ENCODE measurements at places on chromosomes 12 and 14. TPM values are rescaled to one million over a fixed set of nuclear protein-coding genes. Genes with fewer than 3 reads are reported as not detected.

DNA sequence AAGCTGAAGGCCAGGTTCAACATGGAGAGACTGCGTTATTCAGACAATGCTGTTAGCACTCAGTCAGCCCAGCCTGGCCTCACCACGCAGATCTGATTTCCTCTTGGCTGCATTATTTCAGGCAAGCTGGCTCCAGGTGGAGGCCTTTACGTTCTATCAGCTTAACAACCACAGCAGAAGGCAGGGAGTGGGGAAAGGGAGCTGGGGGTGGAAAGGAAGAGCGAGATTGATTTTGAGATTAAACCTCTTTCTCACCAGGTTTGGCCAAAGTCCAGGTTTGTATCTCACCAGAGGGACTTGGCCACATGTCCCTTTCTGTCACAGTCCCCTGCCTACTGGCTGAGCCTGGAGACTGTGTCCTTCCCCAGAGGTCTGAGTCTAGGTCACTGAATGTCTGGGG is 543.7 kb upstream of the TMEM132C start:
- no peak for DNase-seq

DNA sequence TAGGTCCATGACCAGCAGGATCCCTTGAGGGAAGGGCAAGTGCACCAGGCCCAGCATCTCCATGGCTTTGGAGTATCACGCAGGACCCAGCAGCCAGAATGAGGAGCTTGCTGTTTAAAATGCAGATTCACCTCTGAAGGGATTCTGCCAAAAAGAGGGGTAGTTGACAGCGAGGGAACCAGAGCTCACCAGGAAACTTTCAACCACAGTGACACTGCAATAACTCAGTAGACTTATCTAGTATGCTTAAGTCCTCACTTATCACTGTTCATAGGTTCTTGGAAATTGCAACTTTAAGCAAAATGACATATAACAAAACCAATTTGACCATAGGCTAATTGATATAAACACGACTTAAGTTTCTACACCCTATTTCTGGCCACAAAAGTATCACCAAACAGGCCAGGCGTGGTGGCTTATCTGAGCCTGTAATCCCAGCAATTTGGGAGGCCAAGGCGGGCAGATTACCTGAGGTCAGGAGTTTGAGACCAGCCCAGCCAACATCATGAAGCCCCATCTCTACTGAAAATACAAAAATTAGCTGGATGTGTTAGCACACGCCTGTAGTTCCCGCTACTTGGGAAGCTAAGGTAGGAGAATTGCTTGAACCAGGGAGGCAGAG is 21.4 kb upstream of the CKAP4 start:
- DNase-seq: no peak

- no peak for DNase-seq
These were observed 915.3 kb downstream of the FSCB start for GRCh38 chr14:43591776-43592175.

DNA sequence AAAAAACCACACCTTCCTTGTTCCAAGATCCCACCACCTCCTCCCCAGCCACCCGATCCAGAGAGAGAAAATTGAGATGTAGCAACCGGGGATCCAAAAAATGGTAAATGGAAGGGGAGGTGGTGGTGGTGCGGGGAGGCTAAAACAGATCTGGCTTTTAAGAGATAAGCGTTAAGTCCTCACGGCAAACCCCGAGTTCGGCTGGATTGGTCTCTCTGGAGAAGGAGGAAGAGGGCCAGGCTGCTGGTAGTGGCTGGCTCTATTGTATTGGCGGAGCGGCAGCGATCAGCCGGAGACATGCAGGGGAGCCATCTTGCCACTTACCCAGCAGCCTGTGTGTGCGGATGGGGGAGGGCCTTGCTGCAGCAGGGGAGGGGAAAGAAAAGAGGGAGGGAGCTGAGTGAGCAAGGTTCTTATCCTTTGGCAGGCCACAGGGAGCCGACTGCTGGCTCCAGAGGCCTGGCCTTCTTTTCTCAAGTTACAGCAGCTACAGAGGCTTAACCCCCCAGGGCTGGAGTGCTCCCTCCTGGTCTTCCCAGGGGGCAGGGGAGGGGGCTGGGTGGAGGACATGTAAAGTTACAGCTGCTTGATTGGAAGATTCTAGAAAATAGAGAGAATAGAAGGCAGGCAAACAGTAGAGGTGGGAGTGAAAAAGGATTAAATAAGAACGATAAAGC is 14.1 kb upstream of the CDH24 start:
- peak; percentile 82 for DNase-seq

The CLEC2D gene
- 10.1 TPM for total RNA-seq

DNA sequence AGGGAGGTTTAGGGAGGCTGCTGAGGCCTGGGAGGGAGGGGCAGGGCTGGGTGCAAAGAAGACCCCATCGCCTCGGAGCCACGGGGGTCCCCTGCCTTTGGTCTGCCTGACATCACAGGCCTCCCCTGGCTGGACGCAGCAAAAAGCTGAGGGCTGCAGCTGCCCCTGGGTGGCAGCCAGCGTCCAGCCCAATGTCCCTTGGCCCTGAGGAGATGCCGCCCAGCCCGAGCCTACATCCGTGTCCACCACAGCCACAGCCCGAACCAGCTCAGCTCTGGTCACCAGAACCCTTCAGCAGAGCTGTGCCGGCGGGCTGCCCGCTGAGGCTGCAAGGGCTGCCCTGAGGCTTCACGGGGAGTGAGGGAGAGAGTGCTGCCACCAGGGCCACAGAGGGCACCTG is 1.9 kb downstream of the NUDT14 start:
- DNase-seq: no peak

DNA sequence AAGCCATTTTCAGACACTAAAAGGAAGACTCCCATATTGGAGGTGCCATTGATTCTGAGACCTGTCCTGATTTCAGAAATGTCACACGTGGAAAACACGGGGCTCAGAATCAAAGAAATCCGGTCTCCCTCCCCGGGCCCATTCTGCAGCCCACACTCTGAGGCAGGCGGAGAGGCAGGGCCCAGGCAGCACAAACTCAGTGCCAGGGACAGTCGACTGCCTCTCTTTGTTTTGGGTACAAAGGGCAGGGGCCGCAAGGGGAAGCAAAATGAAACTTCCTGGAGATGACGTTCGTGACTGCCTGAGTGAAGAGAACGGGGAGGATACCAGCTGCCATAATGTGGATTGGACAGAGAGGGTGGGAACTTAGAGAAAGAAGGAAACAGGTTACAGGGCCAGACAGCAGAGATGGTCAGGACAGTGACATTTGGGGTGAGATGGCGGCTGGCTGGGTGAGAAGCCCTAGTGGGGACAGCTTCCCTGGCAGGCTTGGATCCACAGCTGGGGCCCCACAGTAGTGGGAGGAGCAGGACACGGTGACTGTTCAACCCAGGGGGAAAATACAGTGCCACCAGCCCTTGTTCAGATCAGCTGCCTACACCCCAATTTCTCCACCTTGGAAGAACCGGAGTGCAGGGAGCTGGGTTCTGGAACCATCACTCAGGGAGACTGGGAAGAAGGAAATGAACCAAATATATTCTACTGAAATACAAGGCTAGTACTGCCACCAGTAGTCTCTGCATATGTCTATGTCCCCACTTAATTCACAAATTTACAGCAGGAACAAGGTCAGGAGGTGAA is 8.1 kb downstream of the GAPDH start:
- no peak for DNase-seq

- DNase-seq: no peak
These were observed 245.0 kb downstream of the NUBPL start for GRCh38 chr14:31806249-31806648.

DNA sequence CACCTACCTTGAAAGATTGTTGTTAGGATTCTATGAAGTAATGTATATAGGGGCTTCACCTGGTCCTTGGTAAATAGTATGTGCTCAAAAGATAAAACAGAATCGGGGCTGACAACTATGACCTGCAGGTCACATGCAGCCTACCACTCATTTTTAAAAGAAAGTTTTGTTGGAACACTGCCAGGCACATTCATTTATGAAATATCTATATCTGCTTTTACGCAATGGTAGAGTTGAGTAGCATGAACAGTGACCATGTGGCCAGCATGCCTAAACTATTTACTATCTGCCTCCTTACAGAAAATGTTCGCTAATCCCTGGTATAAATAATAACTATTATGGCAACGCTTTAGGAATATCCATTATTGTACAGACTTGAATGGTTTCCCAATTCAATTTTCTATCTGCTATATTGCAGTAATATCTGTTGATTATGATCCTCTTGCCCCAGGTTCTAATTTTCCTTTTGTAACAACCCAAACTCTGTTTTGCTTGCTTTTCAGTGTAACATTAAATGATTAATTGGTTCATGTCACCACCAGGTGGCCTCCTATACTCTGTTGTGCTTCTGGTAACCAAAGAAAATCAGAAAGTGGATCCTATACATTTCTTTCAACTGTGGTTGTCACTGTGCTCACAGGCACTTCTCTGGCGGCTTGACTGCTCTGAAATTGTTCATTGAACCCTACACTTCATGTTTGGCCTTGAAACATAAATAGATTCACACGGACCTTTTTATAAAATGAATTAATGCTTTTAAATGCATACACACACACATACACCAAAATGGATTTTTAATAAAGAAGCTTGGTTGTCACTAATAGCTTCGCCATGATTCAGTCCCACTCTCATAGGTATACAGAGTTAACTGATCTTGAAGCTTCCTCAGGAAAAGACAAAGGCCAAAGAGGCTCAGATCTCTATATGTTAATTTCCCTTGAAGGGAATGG is 227.7 kb upstream of the NPAS3 start:
- no peak for DNase-seq

The SYCP3 gene
- total RNA-seq: not detected

- no peak for DNase-seq
These were observed 40.1 kb upstream of the CISTR start for GRCh38 chr12:53791735-53792326.

- DNase-seq: no peak
These were observed 871.6 kb upstream of the MDGA2 start for GRCh38 chr14:48546996-48547395.

- DNase-seq: peak; percentile 12
These were observed 89.8 kb downstream of the RERG start for GRCh38 chr12:15131431-15131830.

The LHX5 gene
- total RNA-seq: 0.50 TPM

The LBHD2 gene
- not detected for total RNA-seq

DNA sequence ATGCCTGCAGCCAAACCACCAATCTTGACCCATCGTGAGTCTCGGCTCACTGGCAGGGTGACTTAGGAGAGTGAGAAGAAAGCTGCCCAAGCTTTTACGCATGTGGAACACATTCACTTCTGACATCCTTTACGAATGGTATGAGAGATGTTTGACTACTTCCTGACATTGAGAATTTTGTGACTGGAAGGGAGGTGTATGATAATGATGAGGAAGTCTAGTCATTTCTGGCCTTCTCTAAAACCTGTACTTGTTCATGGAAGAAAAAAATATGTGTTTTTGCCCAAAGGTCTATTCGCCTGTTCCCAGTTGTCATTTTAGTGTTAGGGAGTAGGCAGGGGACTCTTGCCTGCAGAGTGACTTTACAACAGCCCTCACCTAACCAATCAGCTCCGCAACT is 227.2 kb upstream of the ATP2B1 start:
- no peak for DNase-seq

DNA sequence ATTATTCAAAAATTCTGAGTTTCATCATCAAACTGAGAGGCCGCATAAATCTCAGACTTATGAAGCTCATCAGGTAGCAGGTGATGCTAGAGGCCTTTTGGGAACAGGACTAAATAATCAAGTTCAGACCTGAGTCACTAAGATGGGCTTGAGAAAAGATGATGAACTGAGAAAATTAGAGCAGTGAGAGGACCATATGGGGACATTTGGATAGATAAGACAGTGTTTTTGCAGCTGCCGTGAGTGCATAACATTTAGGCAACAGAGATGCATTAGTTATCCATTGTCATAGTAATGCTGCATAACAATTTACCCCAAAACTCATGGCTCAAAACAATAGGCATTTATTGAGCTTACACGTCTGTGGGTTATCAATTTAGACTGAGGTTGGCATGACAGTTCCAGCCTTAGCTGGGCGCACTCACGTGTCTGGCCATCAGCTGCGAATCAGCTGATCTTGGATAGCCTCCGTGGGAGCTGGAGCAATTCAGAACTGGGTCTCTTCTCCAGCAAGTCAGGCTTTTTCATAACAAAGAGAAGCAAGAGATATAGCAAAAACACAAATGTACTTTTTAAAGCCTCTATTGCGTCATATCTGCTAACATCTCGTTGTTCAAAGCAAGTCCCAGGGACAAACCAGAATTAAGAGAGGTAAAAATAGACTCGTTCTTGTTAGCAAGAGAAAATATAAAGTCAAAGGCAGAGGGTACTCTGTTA is 72.8 kb downstream of the CAPZA3 start:
- DNase-seq: no peak

The ADAM20 gene
- total RNA-seq: 0.14 TPM
